ENCODE measurements at places on chromosomes 2 and 18. TPM values are rescaled to one million over a fixed set of nuclear protein-coding genes. Genes with fewer than 3 reads are reported as not detected.

- no peak for DNase-seq
Observed at GRCh38 chr18:35142275-35142615, 98.6 kb upstream of the ZNF397 start.

SCYGR5 gene
- total RNA-seq: not detected

DNA sequence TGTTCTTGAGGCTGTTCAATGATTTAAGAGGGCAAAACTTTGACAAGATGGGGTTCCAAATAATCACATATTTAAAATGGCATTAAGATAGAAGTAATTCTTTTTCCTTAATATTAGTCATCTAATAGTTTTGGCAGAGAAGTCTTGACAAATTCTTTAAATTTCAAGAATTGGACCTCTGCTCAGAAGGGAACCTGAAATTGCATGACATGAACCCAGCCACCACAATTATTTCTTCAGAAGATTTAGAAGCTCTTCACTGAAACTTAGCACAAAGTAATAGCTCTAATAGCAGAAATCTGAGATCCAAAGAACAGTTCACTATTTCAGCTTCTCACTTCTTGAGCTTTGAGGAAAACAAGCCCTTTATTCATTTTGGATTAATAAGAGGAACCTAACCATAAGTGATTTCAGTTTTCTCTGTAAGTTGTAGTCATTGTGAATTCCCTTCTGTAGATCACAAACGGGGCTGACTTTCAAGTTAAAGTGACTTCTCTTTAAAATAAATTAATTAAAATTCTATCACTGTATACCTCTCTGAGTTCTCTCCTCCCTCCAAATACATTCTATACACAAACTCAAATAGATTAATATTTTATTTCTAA lies 100.6 kb upstream of the ITGA4 start:
- no peak for DNase-seq

PTPRM gene
- 132 TPM for total RNA-seq

DNA sequence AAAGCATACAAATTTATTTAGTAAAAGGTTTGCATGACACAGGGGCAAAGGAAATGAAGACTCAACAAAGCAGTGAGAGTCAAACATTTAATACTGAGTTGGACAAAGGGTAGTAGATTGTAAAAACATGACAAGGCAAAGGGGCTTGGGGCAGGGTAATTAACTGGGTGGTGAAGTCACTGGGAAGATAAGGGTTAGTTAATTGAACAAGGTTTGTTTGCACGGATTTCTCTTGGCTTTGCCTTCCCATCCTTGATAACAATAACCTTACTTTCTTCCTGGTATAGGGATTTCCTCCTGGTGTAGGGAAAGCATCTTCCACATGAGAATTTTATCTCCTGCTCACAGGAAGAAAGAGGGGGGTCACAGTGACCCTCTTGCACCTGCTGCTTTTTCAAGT lies 26.8 kb upstream of the RTTN start:
- DNase-seq: no peak

GRCh38 chr2:95149397-95149984 lies 10.2 kb downstream of the ZNF514 start:
- no peak for DNase-seq

CD8B2 gene
- not detected for total RNA-seq

TLX2 gene
- total RNA-seq: not detected

DNA sequence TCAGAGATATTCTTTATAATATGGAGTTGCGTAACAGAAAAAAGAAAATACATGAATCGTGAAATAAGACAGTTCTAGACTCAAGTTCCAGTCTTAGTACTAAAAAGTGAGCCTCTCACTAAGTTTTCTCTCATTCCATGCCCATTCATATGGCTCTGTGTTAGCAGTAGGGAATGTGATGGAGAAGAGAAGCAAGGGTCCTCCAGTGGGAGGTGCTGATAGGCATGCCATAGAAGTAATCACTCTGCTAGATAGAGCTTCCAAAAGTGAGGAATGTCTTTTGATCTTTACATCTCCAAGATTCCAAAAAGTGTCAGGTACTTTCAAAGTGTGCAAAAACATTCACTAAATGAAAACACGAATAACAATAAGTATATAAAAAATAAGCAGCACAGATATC lies 678.4 kb downstream of the DCDC2C start:
- DNase-seq: no peak

MYCN gene
- 0.43 TPM for total RNA-seq

FSHR gene
- not detected for total RNA-seq

DNA sequence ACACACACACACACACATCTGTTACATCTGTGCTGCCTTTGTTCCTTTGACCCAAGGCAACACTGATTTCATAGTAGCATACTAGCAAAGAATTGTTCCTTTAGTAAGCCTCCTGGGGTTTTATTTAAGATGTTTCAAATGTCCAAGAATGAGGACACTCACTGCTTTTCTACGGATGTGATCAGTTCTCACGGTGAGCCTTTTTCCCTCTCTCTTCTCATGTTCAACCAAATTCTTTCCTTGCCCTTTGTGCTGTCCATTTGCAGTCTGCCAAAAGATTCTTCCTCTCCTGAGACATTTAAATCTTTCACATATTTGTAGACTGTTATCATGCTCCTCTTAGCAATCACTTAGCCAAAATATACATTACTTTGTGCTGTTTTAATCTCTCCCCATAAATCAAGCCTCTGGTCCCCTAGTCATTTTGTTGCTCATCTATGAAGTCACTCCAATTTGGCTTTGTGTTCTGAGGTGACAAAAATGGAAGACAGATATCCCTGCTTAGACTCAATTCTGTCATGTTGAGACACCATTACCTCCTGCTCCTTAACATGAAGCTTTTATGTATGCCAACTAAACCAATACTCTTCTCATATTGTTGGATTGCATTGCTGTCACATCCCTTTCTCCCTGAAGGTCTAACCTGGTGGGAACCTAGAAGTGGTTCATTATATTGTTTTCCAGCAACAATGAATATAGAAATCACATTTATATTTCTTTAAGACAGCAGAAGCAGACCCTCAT lies 1605.3 kb upstream of the ACVR2A start:
- DNase-seq: no peak

ABCG8 gene
- total RNA-seq: not detected

GRCh38 chr2:197198890-197199289 lies 111.7 kb downstream of the ANKRD44 start:
- DNase-seq: peak; percentile 87

- no peak for DNase-seq
Observed at GRCh38 chr2:233961905-233962304, 44.7 kb downstream of the TRPM8 start.

Data from cardiac septum (tissue), 1 donor.